ENCODE measurements at places on chromosomes 1 and 21.

GRCh38 chr1:66725885-66726665 is 26.2 kb upstream of the DYNLT5 start:
- peak; percentile 55 for DNase-seq

GRCh38 chr1:235063068-235063765 is 65.4 kb downstream of the TOMM20 start:
- DNase-seq, result no peak

DNA sequence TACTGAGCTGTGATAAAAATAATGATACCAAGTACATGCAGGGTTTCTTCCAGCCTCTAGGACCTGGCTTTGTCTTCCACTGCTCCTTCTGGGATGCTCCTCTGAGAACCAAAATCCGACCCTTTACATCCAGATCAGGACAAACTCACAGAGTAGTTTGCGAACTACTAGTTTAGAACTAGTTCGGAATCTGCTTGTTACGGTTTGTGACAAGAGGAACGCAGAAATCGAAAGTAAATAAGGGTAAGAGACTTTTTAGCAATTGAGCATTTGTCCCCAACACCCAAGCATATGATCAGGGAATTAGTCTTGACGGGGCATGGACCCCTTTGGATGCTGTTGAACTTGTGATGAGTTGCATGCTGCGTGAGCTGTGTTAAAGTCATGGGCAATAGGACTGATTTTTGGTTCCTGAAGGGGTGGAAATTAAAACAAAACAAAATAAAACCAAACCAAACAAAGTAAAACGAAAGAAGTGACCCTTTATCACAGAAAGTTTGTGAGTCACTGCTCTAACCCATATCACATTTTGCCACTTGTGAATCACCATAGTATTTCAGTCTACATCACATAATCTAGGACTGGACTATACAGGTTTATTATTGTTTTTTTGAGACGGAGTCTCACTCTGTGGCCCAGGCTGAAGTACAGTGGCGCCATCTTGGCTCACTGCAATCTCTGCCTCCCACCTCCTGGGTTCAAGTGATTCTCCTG is 35.7 kb upstream of the ERRFI1 start:
- DNase-seq, result no peak

DNA sequence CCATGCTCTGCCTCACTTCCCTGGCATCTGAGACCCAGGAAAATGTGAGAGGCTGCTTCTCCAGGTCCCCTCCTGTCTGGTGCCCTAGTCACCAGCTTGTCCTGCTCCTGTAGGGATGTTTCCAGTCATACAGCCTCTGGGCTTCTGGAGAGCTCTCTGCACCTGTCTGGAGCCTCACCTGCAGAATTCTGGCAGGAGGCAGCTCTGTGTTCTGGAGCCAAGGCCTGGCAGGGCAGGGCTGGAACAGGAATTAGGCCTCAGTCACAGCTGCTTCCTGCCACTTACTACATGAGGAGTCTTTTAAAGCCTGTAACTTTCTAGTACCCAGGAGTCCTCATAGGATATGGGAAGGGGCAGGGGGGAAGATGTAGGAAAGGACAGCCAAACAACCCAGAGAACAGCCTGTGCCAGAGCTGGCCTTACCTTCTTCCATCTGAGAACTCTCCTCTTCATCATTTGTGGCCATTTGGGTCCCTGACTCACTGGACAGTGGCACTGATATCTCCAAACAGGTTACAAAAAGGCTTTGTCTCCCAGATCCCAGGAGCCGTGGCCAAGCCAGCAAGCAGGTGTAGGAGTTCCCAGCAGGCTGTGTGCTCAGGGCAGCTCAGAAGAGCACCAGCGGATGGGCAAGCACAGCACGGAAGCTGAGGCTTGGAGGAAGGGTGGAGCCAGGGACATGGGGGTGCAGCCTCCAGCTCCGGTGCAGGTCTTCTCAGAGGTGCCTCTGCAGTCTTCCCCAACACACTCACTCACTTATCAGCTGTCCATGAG is 31.4 kb upstream of the ARTN start:
- no peak for DNase-seq

DNA sequence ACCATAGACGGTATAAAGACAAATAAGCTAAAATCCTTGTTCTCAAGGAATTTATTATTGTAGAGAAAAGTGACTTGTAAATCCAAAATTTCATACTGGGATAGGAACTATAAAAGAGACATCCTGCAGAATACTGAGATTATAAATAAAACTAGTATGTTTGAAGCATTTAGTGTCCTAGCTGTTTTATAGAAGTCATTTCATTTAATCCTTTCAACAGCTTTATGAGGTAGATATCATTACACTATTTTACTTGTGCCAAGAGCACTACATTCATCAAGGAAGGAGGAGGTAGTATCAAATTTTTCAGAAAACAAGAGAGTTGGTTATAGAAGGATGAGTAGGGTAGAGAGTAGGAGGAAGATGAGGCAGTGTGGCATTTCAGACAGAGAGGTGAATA is 119.6 kb downstream of the ATF6 start:
- DNase-seq, result no peak

- DNase-seq, result no peak
Observed at GRCh38 chr1:30371888-30372791, 351.2 kb downstream of the MATN1 start.

DNA sequence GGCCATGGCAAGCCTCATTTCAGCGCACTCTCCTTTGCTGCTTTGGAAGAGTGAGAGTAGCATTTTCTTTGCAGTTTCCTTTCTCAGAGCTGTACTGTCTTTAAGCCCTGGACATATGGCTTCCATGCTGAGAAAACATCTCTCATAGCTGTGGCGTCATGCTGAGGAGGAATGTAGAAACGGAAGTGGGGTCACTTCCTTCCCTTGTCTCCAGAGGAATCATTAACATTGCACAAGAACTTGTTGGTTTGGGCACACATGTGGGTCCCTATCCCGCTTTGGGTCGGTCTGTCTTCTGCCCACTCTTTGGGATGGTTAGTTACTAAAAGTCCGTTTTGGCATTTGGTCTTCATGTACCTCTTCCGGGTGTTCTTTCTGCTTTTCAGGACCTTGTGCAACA is 5.6 kb downstream of the MFN2 start:
- DNase-seq, result no peak

DNA sequence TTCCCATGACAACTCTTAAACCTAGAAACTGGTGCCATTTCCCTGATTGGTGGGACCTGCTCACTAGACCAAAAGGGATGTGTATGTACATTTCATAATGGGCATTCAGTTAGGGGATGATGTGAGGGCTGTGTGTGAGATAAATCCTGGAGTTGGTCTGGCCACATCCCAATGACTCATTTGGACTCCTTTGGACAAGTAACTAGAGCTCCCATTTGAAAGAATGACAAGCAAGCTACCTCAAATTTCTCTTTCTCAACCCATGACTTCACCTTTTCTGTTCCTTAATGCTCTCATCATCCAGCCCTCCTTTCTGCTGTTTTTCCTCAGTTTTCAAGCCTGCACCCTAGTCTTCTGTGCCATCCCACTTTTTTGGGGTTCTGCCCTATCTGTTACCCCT is 27.9 kb downstream of the EBNA1BP2 start:
- DNase-seq, result no peak

GRCh38 chr1:10694274-10694632 is 102.2 kb downstream of the CASZ1 start:
- DNase-seq, result peak; percentile 23

GRCh38 chr1:246020211-246020954 is 486.7 kb downstream of the SMYD3 start:
- DNase-seq, result no peak

DNA sequence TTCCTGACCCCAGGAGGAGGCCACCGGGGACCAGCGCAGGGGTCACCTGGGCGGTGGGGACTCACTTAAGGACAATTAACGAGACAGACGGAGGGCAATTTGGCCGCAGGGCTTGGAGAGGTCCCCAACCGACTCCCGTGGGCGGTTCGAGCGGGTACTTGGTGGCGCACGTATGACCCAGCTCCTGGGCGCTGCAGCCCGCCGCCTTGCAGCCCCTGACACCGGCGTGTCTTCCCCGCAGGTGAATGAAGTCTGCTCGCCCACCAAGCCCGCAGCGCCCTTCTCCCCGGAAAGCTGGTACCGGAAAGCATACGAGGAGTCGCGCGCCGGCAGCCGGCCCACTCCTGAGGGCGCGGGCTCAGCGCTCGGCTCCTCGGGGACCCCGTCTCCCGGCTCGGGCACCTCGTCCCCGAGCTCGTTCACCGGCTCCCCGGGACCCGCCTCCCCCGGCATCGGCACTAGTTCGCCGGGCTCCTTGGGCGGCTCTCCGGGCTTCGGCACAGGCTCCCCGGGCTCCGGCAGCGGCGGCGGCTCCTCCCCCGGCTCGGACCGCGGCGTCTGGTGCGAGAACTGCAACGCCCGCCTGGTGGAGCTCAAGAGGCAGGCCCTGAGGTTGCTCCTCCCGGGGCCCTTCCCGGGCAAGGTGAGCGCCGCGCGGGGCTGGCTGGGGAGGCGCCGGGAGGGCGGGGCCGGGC is 1.4 kb downstream of the KIF26B start:
- DNase-seq, result peak; percentile 84

DNA sequence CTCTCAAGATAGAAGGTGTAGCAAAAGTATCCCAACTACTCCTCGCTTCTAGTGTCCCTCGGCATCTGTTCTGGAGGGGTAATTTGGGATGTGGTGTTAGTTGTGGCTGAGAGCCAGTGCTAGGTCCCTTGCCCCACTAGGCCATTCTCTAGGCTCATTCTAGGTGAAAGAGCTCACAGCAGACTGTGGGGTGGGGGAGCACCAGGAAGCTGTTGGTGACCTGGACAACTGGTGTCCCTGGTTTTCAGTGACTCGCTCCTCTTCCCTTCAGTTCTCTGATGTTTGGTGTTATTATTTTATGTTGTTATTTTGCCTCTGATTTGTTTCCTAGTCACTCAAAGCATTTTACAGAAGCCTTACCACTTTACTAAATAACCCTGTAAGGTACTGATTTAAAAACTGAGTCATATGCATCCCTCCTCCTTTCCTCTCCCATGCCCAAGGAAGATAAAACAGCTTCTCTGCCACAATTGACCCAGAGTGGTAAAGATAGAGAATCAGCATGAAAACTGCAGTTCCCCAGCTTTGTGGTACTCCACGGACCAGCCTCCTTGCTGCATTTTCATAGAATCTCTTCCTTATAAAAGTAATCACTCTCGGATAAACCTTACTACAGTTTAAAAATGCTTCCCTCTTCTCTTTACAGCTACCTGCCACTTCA is 14.1 kb downstream of the DYRK3 start:
- DNase-seq, result no peak

- DNase-seq, result no peak
Observed at GRCh38 chr1:67674260-67675011, 10.6 kb upstream of the GADD45A start.

- DNase-seq, result no peak
Observed at GRCh38 chr1:113185463-113186104, 112.6 kb downstream of the LRIG2 start.

DNA sequence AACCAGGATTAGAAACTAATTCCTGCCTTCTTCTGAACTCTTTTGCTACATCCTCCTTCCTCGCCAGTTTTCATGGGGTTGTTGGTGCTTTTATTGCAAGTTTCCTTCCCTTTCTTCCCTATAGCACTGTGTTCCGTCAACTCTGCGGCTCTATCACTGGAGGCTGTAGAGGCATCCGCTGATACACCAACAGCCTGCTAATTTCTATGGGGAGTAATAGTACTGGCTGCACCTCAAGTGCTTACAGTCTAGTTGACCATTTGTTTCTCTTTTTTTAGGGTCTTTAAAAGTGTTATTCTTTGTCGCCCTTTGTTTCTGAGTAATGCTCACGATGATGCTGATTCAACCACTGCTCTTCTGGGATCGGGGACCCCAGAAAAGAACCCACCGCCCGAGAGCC is 746 bp downstream of the MIS18A start:
- DNase-seq, result no peak

GRCh38 chr21:46347791-46348381 is 23.9 kb downstream of the PCNT start:
- DNase-seq, result no peak

- DNase-seq, result no peak
Observed at GRCh38 chr1:84143796-84144565, at the start of gene PRKACB. TSS of gene PRKACB (plus strand) at chr1:84144271. CDS start at chr1:84144362, 91 bp downstream.

- peak; percentile 69 for DNase-seq
Observed at GRCh38 chr1:27979151-27979858, 19.5 kb downstream of the XKR8 start.

- DNase-seq, result peak; percentile 59
Observed at GRCh38 chr1:161725908-161726472, 4.6 kb downstream of the FCRLB start.

Data from cerebellar cortex (tissue), 1 donor.